ENCODE measurements at places on chromosomes 3 and 15.

- no peak for DNase-seq
Measured at GRCh38 chr15:86060674-86061073, 19.0 kb upstream of the AGBL1 start.

DNA sequence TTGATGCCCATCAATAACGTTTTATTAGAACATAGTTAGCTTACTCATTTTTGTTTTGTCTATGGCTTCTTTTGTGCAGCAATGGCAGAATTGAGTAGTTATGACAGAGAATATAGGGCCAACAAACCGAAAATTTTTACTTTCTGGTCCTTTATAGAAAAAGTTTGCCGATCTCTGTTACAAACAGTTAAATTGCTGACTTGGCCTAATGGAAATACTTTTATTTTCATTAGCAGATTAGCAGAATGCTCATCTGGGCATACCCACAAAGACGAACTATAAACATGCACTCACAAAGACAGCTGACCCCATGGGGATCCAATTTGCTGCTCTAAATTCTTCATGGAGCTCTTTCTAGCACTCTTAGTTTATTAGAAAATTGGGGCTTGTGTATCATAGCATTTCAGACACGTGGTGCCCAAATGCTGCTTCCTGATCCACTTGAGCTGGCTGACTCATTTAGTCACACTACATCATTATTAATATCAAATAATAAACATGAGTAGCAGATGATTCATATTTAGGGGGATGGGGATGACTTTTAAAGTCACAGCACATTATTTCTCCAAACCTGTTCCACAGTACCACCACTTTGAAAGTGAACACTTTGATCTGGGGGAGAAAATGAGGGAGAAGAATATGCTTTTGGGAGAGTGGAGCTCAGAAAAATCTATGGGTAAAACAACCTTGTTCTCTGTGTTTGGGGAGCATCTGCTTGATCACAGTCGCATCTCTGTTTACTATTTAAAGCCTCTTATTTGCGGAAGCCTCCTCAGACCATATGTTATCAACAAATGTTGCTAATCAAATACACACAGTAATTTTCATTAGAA is 228.1 kb upstream of the FEZF2 start:
- no peak for DNase-seq

- no peak for DNase-seq
Measured at GRCh38 chr15:44246521-44247268, 41.8 kb upstream of the GOLM2 start.

GRCh38 chr3:180804916-180805315 is 107.6 kb upstream of the FXR1 start:
- no peak for DNase-seq

- no peak for DNase-seq
Measured at GRCh38 chr3:18238746-18239331, 186.3 kb downstream of the SATB1 start.

DNA sequence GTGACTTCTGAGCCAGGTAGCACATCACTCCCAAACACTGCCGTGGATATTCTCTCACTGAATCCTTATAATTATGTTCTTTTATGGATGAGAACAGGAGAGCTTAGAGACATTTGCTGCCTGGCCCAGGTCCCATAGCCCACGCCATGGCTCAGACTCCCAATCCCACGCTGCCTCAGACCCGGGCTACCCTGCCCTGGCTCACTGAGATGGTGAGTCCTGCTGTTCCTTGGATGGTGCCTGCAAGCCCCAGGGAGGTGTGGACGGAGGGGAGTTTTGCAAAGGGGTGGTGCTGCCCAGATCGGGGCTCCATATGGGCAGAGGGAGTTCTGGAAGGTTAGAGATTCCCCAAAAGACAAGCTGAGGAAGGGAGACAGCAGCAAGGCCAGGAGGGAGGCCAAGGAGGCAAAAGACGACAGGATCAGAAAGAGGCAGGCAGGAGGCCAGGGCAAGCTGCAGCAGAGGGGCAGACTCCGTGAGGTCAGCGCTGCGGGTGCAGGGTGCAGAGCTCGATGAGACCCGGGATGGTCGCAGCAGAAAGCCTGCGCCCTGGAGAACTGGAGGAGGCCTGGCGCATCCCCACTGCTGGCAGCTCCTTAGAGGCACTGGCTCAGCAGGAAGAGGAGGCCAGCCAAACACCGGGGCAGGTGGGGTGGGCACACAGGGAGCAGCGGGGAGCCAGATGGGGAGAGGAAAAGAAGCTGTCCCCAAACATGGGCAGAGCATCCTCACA is 95.7 kb upstream of the ALDH1A3 start:
- DNase-seq: no peak

DNA sequence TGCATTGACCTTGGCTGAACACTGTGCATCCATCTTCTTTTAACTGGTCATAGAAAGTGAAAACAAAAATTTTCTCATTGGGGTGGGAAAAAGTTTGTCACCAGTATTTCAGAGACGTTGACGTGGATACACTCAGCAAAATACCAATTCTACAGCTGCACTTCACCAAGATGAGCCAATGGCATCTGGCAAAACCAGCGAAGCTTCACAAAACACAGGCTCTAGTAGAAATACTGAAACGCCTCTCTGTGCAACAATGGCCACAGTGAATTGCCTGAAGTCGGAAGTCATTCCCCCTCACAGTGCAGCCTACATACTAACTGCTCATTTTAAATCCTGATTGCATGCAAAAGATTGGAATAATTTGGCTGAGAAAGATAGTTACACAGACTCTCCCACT is 17.0 kb downstream of the PCYT1A start:
- DNase-seq: no peak

DNA sequence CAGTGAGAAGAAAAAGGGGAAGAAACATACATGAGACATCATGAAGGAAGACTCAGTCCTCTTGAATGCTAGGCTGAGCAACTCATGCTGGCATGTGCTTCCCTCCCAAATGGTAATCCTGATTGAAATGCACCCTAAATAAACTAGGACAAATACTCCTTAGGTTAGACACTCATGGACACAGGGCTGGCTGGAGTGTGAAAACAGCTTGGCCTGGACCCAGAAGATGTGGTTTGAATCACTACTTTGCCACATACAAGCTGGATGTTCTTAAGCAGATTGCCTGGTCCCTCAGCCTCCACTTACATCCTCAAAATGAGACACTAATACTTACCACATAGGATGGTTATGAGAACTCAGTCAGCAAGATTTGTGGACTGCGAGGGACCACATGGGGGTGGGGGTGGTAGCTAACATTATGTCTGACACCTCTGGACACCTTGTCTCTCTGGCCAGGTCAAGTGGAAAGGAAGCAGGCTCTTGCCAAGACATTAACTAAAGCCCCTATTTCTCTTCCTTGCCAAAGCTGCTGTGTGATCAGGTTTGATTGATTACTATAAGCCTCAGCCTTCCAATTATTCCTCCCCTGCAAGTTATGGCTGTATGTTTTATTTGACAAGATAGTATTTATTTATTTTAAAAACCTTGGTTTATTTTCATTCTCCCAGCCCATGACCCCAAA is 138.9 kb upstream of the SLC7A14 start:
- no peak for DNase-seq

GRCh38 chr15:65360506-65360905 is 17.3 kb downstream of the IGDCC3 start:
- no peak for DNase-seq

DNA sequence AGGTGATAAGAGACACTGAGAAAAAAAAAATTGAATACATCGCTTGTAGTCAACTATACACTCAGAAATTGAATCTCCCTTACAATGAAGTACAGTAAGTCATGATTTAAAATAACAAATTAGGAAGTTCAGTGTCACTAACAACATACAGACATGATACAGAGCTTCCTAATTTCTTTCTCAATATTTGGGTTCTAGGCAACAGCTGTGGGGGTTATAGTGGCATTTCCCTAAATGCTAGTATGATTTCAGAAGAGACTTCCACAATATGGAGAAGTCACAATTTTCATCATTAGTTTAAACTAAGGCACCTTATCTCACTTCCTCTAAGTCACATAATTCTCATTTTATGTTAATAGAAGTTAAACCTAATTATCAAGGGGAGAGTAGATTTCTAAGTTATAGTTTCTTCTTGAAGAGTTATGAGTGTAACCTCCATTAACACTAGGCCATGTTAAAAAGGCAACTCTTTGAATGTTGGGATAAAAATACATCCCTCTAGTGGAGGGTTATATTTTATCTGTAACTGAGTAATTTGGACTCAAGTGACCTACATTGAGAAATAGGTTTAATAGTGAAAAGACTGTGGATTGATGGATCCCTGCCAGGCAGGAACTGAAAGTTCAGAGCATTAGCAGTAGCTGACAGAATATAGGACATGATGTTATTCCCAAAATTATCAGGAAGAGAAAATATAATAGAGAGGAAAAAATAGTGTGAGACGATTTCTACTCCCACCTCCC is 286.0 kb upstream of the SUCLG2 start:
- DNase-seq: no peak

- no peak for DNase-seq
Measured at GRCh38 chr3:117404141-117404540, 694.6 kb downstream of the TUSC7 start.

DNA sequence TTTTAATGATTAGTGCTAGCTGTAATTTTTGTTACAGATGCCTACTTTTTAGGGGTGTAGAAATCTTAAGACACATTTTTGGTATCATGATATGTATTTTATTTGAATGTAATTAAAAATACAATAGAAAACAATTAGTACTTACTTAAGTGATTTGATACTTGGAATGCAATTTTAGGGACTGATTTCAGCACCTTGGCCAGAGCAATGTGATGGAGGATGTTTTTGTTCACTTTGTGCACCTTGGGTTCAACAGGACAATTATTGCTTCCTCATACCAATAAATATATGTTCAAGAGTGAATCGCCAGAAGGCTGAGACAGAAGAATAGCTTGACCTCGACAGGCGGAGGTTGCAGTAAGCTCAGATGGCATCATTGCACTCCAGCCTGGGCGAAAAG is 22.3 kb downstream of the GMNC start:
- no peak for DNase-seq

DNA sequence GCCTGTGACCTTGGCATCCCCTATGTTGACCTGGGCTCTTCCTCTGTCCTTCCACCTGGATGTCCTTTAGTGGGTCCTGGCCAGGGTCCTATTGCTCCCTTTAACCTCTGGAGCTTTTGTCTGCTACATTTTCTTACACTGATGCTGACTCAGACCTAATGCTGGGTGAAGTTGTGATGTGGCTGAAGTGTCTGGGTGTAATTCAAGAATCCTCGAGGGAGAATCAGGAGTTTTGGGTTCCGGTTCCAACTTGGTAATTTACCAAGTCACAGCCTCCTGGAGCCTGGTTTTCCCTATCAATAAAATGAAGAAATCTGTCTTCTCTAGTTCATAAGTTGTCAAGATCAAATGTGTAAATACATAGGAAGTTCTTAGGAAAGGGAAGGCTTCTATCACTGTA is 25.6 kb downstream of the CEP19 start:
- no peak for DNase-seq

- no peak for DNase-seq
Measured at GRCh38 chr15:90004671-90005070, 3.5 kb downstream of the ZNF710 start.

DNA sequence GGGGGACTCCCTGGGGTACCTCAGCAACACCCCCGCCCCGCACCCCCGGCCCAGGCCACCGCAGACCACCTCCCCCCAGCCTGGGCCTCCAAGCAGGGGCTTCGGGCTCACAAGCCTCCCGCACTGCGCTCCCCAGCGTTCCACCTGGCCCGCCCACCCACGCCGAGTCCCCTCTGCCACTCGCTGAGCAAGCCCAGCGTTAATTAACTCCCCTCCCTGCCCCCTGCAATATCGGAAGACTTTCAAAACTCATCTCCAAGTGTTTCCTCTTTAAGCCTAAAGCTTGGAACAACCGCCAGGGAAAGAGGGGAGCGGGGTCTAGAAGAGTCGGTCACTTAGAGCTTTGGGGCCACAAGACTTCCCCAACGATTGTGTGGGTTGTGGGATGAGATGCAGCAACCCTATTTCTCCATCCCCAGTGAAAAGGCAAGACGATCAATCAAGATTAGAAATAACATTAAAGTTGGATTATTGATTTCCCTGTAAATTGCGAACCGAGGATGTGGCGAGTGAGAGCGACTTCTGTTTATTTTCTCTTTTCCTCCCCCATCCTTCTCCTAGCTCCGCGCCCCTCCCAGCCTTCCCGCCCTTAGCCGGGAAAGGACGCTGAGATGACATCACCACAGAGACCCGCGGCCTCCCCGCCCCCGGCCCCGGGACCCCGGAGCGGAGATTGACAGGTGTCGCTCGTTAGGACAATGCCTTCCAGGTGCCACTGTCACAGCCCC is 30.2 kb downstream of the NR2F2 start:
- no peak for DNase-seq

DNA sequence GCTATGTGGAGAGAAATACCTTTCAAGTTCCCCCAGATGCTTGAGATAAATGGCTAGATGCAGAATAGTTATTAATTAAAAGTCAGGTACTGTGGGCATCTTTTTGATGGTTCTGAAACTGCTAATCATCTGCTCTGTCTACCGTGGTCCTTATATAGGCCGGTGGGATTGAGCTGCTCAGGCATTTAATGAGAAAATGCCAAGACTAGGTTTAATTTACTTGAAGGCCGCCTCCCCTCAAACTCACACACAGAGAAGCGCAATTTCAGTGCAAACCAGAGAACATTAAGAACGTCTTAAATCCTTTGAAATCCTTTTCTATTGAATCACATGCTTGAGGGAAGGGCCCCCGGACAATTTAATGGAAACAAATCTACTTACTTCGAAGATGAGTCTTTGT is 136.4 kb upstream of the CRBN start:
- DNase-seq: no peak

DNA sequence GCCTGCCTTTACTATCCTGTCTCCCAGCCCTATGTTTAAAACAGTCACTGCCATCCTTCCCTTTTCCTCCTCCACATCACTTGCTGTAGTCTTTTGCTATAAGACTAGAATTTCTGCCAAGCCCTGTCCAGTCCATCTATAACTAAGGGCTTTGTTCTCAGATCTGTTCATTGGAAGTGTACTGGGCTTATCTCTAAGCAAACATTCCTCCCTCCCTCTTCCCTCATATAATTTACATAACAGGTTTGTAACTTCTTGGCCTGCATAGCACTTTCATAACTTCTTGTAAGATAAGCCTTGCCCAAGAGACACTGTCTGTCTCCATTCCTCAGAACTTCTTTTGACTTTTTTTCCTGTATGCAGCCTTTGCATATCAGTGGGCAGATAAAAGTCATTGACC is 16.7 kb downstream of the TPRG1 start:
- DNase-seq: no peak

DNA sequence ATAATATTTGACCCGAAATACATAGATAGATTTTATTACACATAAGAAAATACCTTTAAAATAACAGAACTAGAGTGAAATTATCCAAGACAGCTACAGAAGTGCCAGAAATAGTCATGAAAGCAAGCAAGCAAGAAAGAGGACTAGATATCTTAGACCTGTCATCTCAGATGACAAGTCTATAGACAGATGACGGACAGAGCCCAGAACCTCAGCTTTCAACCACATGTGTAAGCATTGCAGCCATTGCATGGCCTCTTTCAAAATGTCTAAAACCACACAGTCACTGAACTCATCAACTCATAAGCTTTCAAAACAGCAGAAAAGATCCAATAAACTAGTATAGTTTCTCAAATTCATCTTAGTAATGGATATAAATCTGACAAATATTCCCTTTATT is 59.8 kb upstream of the FHIT start:
- DNase-seq: no peak

GRCh38 chr3:130854208-130854864 is 39.5 kb upstream of the ATP2C1 start:
- peak; percentile 27 for DNase-seq
